ENCODE measurements at places on chromosomes 2 and 18.

- DNase-seq, result no peak
Observed at GRCh38 chr2:166238176-166238575, 110.4 kb upstream of the SCN1A start.

GRCh38 chr2:58616961-58617360 lies 375.8 kb upstream of the FANCL start:
- DNase-seq, result no peak

DNA sequence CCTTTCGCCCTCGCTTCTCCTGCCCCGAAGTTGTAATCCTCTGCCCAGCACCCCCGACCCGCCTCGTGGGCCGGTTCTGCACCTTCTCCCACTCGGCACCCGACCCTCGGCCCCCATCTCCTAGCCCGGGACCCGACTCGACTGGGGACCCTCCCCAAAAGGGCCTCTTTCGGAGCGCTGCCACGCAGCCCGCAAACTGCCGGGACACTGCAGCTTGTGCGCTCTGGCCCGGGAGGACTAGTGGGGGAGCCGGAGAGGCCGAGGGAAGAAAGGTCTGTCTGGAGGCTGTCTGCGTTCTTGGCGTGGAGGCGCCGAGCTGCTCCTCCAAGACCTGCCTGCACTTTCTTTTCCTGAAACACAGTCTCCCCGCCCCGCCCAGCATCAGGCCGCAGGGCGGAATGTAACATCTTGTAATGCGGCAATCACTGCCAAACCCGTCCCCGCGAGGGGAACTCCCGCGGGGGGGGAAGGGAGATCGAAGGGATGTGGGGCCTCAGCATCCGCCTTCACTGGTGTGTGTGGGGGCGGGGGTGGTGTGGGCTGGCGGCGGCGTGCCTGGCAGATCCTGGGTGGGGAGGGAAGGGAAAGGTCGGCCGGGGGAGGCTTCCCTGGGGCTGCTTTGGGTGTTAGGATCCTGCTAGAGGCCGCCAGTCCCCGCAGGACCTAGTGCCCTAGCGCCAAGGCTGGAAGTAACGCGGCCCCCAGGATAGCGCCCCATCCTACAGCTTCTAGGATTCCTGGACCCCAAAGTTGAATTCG lies 7.4 kb downstream of the DLX2 start:
- no peak for DNase-seq

- DNase-seq, result no peak
Observed at GRCh38 chr2:226579519-226579918, 220.1 kb downstream of the IRS1 start.

GRCh38 chr2:229636571-229636970 lies 77.8 kb downstream of the DNER start:
- DNase-seq, result no peak

DNA sequence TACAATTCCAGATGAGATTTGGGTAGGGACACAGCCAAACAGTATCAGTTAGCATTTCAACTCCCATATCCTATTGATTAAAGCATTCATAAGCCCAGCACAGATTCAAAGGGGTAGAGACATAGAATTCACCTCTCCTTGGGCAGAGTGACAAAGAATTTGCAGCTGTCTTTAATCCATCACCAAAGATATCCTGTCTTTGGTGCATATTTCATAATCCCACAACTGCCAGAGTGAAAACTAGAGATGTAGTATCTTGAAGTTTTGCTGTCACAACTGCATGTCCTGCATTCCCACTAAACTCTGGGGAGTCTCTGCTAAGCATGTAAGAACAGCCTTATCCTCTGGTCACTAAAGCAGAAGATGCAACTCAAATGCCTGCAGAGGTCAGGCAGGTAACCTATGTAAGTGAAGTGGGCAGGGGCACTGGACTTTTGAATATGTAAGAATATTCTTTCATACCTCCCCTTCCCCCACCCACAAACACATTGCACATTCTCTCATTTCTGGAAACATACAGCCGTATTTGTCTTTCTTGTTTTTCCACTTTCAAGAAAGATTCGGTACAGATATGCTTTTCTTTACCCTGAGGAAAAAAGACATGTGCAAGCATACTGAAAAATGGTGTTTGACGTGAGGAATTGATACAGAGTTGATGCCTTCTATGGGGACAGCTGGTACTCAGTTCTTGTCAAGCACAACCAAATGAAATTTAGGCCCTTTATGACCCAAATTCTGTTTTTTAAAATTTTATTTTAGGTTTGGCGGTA lies 283.1 kb downstream of the SP3 start:
- DNase-seq, result no peak

- DNase-seq, result no peak
Observed at GRCh38 chr18:24219561-24220317, 80.9 kb downstream of the CABYR start.

GRCh38 chr2:237572021-237572741 lies 5.8 kb downstream of the PRLH start:
- peak; percentile 80 for DNase-seq

GRCh38 chr2:101811226-101812015 lies 113.9 kb downstream of the MAP4K4 start:
- DNase-seq, result no peak

DNA sequence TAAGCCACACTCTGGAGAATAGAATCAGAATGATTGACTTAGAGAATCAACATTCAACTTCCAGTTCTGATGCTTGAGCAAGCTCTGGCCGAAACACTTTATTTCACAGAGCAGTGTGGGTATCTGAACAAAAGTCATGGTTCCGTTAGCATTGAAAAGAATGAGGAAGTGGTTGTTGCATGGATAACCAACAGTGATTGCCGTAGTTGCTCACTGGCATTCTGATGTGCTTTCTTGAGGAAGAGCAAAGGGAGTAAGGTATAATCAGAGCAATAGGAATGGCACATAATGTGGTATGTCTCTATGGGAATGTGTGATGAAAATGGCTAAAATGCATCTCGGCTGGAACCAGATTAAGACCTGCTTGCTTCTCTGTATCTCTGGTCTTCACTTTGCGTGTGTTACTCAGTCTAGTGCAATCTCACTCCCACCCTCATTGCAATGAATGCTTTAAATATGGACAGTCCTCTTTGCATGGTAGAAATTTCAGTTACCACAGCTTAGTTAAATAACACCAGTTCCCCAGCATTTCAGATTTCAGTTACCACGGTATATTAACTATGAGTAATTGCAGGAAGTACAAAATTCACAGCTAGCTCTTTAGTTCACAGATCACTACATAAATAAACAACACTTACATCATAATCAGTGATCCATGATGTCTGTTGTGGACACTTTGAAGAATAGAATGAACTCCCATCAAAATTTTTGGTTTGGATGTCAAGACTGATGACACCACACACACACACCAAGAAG lies 7.8 kb upstream of the RAB12 start:
- DNase-seq, result no peak

DNA sequence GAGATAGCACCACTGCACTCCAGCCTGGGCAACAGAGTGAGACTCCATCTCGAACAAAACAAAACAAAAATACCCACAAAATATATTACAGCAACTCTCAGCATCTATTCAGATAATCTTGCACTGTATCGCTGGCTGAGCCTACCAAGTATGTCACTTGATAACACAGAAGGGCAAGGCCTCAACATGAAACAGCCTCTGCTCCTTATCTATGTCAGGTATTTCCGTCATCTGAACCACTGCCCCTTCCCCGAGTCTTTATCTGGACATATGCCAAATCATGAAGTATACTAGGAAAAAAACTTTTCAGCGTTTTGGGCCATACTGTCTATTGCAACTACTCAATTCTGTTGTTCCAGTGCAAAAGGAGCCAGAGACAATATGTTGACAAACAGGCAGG lies 17.7 kb downstream of the PDIA6 start:
- DNase-seq, result no peak

DNA sequence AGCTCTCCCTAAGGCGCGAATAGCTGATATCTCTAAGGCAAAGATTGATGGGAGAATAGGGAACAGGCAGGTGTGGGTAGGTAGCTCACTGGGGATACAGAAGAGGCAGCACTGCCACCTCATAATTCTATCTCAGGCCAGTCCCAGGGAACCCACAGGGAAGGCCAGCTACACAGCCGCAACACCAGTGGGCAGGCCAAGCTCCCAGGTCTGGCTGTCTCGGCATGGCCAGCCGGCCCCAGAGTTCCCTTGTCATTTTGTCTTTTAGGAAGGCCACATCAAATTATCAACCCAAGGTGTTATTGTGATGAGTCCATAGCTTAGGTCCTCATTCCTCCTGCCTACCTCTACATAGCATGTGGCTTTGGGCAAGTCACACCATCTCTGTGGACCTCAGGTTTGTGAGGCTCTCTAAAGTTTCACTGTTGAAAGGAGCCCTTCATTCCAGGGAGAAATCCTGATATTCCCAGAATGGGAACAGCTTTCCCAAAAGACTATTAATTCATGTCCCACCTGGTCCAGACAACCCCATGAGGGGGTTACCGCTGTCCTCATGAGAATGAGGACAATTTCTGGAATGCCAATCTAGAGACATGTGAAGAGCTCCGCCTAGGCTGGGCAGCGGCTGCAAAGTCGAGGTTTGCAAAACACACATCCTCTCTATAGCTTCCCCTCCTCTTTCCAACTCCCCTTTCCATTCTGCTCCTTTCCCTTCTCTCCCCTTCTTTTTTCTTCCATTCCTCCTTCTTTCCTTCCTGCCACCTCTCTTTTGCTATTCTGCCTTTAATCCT lies 287.1 kb upstream of the ID2 start:
- no peak for DNase-seq

DNA sequence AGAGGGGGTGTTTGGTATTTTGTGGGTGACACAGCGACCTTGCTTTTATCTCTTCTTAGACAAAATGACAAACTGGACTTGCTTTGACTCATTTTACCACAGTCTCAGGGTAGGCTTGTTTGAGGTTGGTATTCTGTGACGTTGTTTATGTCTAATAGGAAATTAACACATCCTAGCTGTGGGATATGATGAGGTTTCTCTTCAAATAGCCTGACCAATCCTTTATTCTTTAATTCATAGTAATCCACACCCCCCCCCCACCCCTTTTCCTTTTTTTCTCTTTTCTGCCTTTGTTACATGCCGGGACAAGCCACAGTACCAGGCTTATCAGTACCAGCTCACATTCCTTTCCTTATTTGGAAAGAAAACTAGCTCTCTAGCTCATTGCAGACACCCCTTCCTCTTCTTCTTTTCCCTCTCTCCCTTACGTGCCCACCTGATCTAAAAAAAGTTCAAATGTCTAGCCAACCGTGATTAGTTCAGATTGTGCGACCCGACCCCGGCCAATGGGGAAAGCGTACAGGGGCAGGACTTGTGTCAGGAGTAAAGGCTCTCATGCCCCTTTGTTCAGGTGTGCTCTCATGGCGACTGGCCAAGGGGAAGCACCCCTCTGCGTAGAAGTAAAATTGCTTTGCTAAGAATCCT lies 52.2 kb upstream of the PTPRM start:
- DNase-seq, result no peak

GRCh38 chr2:181468811-181469210 lies 11.6 kb downstream of the ITGA4 start:
- DNase-seq, result no peak

GRCh38 chr2:102053096-102053495 lies 61.3 kb downstream of the IL1R2 start:
- DNase-seq, result no peak
